ENCODE measurements at places on chromosomes 4 and X. TPM values are rescaled to one million over a fixed set of nuclear protein-coding genes. Genes with fewer than 3 reads are reported as not detected.

KIF4A gene
- total RNA-seq, result 19.4 TPM

UNC5C gene
- total RNA-seq, result not detected

PPP4R3C gene
- total RNA-seq, result not detected

COX7B2 gene
- total RNA-seq, result not detected

PAGE2B gene
- total RNA-seq, result 0.45 TPM

CA5B gene
- 5.9 TPM for total RNA-seq

HPGDS gene
- not detected for total RNA-seq

SSX1 gene
- total RNA-seq, result not detected

ACOX3 gene
- 23.0 TPM for total RNA-seq

RTL5 gene
- 0.21 TPM for total RNA-seq

PNCK gene
- total RNA-seq, result 0.36 TPM

FAM236A gene
- total RNA-seq, result not detected

MAGEB4 gene
- total RNA-seq, result not detected

TLR10 gene
- not detected for total RNA-seq

CSAG1 gene
- not detected for total RNA-seq

FLNA gene
- 824 TPM for total RNA-seq

FGA gene
- total RNA-seq, result not detected

CCNA2 gene
- 73.4 TPM for total RNA-seq

USP51 gene
- total RNA-seq, result 2.6 TPM

PUDP gene
- 17.4 TPM for total RNA-seq

VEGFC gene
- total RNA-seq, result not detected

VAMP7 gene
- 25.8 TPM for total RNA-seq

ADH4 gene
- total RNA-seq, result not detected

TRAM1L1 gene
- total RNA-seq, result not detected

TCEAL3 gene
- total RNA-seq, result 0.37 TPM

SPARCL1 gene
- total RNA-seq, result not detected

CHRNA9 gene
- not detected for total RNA-seq

CXCL8 gene
- total RNA-seq, result 10.8 TPM

SLC25A4 gene
- 1.9 TPM for total RNA-seq

JCHAIN gene
- not detected for total RNA-seq

LRCH2 gene
- not detected for total RNA-seq

PFKFB1 gene
- total RNA-seq, result 0.47 TPM

TBX22 gene
- total RNA-seq, result not detected

PORCN gene
- total RNA-seq, result 12.9 TPM

SULT1E1 gene
- not detected for total RNA-seq

KIT gene
- total RNA-seq, result 0.12 TPM

GPR173 gene
- total RNA-seq, result not detected

GK gene
- 67.5 TPM for total RNA-seq

WNK3 gene
- 0.12 TPM for total RNA-seq

VCX gene
- total RNA-seq, result not detected

LDB2 gene
- not detected for total RNA-seq

GRPR gene
- not detected for total RNA-seq

FANCB gene
- total RNA-seq, result 18.9 TPM

NRK gene
- total RNA-seq, result not detected

PCYT1B gene
- total RNA-seq, result 0.14 TPM

CPLX1 gene
- 1.0 TPM for total RNA-seq

DOK7 gene
- not detected for total RNA-seq

RAB41 gene
- total RNA-seq, result not detected

FRAS1 gene
- total RNA-seq, result not detected

CITED1 gene
- not detected for total RNA-seq

GPC3 gene
- 0.21 TPM for total RNA-seq

DMP1 gene
- not detected for total RNA-seq

S100P gene
- total RNA-seq, result 2.1 TPM

PAGE5 gene
- not detected for total RNA-seq

FOXR2 gene
- total RNA-seq, result not detected

VSIG1 gene
- total RNA-seq, result not detected
